ENCODE measurements at places on chromosomes 16 and 17.

DNA sequence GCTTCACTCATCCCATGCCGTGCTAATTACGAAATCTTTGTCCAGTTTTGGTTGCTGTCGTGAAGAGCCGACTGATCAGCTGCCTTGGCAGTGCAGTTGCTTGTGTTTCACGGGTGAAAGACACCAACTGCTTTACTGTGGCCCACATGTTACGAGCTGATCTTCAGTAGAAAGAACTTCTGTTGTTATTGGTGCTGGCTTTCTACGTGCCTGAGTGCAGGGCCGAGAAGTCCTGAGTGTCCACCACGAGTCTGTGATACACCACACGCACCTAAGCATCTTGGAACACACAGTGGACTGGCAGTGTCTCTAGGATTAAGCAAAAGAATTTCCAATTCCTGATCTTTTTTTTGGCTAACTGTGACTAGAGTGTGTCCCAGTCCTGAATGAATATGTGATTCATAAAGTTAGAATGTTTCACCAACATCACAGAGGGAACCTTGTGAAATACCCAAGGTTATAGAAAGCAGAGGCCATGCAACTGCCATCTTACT lies 70.4 kb upstream of the CLEC18A start:
- DNase-seq: no peak

- no peak for DNase-seq
These were observed 10.6 kb downstream of the SHISA6 start for GRCh38 chr17:11251561-11252107.

DNA sequence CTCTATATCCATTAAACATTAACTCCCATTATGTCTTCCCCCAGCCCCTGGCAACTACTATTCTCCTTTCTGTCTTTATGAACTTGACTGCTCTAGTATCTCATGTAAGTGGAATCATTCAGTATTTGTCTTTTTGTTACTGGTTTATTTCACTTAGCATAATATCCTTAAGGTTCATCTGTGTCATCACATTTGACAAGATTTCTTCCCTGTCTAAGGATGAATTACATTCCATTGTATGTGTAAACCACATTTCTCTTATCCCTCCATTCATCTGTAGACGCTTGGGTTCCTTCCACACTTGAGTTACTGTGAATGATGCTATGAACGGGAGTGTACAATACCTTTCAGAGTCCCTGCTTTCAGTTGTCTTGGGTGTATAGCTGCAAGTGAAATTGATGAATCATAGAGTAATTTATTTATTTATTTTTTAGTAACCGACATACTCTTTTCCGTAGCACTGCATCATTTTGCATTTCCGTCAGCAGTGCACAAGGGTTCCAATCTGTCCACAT lies 399.7 kb upstream of the RBFOX1 start:
- DNase-seq: no peak

- no peak for DNase-seq
These were observed 189.4 kb downstream of the WWOX start for GRCh38 chr16:78288888-78289287.

DNA sequence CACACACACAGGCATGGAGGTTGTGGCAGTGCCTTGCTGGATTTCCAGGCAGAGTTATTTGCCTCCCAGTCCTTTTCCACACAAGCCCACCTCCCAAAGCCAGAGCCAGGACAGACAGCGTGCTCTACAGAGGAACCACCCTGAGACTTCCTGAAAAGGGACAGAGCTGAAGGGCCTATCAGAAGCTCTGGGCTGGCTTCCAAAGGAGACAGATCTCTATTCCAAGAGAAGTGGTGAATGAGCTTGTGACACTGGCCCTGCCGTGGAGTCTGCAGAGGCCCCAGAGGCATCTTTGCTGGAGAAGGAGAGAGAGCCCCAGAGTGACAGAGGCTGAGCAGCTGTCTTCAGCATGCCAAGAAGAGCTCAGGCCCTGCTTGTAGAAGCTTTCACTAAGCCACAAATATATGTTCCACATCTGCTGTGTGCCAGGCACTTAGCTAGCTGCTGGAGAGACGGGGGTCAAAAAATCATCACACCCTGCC lies 8.3 kb upstream of the LPCAT2 start:
- DNase-seq: no peak

DNA sequence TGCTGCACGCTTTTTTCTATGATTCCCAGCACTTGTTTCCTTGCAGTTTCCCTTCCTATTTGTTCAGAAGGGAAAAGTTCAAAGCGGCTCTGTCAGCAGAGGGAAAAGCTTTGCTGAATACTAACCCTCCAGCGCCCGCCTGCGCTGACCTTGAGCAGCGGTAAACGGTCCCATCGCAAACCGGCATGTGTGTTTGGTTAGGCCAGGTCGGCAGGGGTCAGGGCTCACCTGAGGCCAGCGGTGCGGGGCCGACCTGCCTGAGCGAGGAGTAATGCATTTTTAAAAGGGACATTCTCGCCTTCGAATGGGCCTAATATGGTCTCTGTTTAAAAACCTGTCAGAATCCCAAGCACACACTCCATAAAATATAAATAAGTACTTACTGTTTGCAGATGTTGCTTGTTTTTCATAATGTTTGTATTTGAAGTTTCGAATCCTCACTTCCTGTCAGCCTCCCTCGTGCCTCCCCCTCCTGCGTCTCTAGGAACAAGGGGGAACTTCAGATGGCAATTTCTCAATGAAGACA lies 110.1 kb downstream of the IRX3 start:
- DNase-seq: no peak

DNA sequence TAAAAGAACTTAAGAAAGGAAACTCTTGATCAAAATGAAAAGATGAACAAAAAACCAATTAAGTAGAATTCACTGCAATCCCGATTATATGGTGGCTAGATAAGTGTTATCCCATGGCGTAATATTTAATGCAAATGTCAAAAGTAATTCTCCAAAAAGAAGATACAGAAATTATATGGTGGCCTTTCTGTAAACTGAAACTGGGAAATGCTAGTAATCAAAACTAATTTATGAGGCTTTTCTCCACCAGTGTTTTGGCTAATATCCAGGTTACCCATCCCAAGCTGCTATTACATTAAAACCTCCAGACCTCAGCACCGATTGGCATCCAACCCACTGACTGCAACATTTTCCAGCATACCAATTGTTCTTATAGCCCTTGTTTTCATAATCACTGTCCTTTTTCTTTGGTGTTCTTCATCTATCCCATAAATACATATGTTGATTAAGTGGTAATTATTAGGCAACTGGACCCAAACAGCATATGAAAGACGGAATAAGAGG lies 77.2 kb upstream of the TNRC6A start:
- no peak for DNase-seq

DNA sequence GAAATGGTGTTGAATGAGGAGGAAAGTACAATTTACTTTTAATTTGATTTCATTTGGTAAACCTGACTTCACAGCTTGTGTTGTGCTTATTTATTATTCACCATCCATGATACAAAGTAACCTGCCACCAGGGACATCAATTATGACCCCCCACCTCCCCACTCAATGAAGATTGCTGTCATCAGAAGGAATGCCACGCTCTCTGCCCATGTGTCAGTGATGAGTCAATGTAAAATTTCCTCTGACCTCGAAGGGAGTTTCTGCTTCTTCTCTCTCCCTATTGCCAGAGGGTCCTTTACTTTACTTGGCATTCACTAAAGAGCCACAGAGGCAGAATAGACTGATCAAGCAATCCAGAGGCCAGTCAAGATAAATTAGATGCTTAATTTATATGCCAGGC lies 759.7 kb downstream of the CDH11 start:
- no peak for DNase-seq

DNA sequence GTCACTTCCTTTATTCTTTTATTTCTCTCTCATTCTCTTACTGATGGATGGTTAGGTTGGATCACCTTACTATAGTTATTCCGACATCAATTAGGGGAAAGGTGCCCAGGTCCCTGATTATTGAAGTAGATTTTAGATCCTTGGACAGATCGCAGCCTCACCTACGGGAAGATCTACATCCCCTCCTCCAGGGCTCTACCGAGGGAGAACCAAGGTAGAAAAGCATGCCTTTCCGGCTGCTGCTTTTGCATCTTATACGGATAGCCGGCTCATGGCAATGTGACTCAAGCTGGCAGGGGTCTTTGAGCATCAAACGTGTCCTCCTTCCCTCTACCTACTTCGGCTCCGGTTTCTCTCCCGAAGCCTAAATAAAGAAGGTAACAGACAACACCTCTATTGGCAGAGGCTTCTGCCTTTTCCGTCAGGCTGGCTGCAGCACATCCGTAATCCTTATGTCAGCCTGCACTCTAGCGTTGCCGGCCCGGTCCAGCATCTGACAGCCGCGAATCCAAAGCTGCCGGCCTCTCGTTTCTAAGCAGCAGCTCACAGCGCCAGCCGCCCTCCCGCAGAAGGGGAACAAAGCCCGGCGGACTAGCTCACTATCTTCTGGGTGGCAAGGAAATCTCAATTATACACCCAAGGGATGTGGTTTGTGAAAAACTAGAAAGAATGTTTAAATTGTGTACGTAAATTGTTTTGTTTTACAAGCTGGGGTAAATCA lies 46.9 kb downstream of the IRX6 start:
- no peak for DNase-seq

All from DND-41 (cell line).